ENCODE measurements at places on chromosomes 12 and 14. TPM values are rescaled to one million over a fixed set of nuclear protein-coding genes. Genes with fewer than 3 reads are reported as not detected.

Gene SCYL2
- total RNA-seq = 26.7 TPM

DNA sequence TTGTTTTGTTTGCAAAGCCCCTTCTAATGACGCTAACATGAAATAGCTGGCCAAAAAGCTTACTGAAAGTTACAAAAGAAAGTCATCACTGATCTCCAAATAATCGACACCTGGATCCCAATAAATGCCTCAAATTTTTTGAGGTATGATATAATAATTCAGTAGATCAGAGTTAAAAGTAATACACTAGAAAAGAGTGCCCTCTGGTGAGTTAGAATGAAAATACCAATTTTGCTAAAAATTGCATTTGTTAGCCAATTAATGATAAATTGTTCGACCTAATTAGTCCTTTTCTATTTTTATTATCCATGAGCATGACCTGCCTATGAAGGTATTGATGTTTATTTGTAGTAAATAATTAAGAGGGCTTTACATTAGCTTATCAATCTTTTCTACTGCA lies 78.6 kb downstream of the CEP128 start:
- DNase-seq = no peak

DNA sequence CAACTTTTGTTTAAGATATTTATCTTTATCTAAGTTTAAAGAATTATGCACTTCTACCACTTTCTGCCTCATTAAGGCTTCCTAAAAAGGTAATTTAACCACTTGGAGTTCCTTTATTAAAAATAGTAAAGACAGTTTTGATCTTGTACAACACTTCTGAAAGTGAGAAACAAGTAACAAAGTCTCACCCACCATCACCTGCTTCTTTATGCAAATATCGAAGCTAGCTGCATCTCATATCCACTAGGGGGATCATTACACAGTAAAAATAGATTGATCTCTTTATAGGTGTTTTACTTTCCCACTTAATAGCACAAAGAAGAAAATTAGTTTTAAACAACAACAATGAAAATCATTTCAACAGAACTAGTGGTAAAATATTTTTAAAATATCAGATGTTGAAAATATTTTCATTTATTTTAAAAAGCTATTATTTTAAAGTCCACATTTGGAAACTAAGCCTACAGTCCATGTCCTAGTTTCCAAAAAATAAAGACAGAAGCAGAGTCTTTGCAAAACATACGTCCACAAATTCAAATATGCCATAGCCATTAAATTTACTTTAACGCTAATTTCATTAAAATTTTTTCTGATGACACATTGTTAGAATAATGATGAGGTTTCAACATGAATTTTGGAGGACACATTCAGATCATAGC lies 160.0 kb upstream of the SOX5 start:
- DNase-seq = no peak

- DNase-seq = no peak
These were observed 164.2 kb upstream of the HMGA2 start for GRCh38 chr12:65660096-65660495.

DNA sequence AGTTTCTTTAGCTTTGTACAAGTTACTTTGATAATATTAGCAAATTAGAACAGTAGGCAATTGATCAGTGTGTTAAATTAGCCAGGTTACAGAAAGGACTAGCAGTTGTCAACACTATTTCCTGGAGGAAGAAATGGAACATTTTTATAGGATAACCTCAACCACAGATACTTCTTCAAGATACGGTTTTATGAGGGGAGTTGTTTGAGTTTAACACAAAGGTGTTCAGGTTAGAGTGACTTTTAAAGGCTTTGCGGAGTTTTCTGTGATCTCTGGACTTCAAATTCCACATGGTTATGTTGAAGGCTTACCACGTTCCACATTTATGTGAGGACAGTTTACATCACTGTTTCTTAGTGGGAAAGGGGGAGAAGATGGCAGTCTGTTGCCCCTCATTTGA lies 19.3 kb downstream of the YARS2 start:
- DNase-seq = no peak

DNA sequence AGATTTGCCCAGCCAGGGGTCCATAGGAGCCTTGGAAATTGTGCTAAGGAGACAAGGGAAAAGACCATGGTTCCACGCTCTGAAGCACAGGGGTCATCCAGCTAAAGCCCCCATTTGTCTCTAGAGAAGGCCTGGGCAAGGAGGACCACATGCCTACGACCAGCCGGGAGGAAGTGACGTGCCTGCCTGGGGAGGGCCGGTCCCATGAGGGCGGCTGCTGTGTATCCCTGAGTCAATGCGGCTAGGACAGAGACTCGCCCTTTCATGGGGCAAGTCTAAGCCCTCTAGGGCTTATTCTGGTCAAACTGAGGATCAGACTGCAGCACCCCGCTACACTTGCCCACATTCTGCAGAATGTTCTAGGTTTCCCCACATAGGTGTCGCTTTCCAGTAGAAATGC lies 20.6 kb upstream of the RIN3 start:
- no peak for DNase-seq

GRCh38 chr14:23445773-23446172 lies 10.3 kb upstream of the MYH7 start:
- no peak for DNase-seq

Gene PTGER2
- total RNA-seq = 12.9 TPM

DNA sequence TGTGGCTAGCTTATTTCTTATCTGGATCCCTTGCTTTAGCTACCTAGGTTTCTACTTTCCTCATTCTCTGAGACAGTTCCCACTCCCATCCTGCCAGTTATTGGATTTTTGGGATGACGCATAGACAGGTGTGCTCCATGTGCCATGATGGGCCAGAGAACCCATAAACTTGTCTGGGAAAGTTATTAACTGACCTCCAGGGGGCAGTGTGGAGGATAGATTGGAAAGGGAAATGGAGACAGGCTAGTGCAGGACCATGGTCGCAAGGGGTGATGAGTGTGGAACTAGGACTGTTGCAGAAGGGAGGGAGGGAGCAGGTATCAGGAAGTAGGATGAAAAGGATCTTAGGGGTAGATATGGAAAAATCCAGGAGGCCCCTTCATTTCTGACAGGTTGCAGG lies 80.3 kb downstream of the ESRRB start:
- peak; percentile 31 for DNase-seq

Gene EIF5
- 196 TPM for total RNA-seq

DNA sequence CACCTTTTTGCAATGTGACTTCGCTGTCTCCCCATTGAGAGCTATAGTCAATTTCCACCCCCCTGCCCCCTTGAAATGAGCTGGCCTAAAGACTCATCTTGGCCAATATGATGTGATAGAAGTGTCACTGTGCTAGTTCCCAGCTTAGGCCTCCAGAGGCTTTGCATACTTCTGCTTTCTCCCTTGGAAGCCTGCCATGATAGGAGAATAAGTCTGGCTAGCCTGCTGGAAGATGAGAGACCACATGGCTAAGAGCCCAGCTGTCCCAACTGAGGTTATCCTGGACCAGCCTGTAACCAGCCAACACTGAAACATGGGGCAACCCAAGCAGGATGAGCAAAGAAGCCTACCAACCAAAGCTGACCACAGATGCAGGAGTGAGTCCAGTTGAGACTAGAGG lies 196.9 kb downstream of the GRIN2B start:
- no peak for DNase-seq

Gene IL26
- 2.0 TPM for total RNA-seq

Gene CLMN
- total RNA-seq = 0.92 TPM

- DNase-seq = no peak
These were observed 51.0 kb upstream of the PRB2 start for GRCh38 chr12:11446372-11446771.

GRCh38 chr14:68444449-68445168 lies 348.3 kb downstream of the ZFP36L1 start:
- DNase-seq = no peak

- DNase-seq = no peak
These were observed 21.4 kb downstream of the WNT5B start for GRCh38 chr12:1650260-1650977.

DNA sequence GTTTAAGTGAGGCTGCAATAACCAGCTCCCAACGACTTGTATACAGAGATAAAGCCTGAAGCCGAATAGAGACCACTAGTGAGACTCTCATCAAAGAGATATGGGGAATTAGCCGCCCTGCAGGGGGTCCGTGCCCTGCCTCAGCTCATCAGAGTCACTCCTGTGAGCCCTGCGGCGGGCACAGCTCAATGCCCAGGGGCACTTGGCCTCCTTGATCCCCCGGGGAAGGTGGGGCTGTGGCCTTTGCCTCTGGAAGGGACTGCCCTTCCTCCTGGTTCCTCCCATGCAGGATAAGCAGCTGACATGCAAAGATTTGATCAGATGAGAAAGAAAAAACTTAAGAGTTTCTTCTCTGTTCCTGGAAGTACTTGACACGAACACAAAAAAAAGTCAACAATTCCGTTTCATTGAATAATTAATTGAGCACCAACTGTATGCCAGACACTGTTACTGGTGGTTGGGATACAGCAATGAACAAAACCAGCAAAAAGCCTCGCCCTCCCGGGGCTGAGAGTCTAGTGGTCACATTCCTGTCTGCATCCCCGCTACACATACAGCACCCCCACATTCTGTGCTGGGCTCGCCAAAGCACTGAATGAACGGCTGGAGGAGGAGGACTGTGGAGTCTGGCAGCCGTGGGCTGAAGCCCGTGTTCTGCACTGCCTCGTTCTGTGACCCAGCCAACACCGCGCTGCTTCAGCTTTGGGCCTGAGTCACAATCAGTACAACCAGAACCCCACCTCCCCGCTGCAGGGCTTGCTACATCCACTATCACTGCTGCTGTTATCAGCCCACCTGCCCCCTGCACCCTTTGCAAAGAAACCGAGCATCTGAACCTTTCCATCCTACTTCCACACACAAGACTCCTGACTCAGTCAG lies 10.3 kb downstream of the TTC7B start:
- no peak for DNase-seq

- no peak for DNase-seq
These were observed at the start of gene COX8C for GRCh38 chr14:93346926-93347721. COX8C (plus strand) TSS chr14:93347182; CDS start chr14:93347269, 87 bp downstream.

DNA sequence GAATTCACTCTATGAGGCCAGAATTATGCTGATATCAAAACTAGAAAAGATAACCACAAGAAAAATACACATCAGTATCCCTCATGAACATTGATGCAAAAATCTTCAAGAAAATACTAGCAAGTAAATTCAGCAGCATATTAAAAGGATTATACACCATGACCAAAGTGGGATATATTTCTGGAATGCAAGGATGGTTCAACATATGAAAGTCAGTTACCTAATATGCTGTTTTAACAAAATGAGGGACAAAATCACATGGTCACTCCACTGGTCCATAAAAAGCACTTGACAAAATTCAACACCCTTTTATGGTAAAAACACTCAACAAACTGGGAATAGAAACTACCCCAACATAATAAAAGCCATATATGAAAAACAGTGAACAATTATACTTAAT lies 40.3 kb downstream of the TECPR2 start:
- no peak for DNase-seq

Gene OR10P1
- not detected for total RNA-seq
